Stimulated activated CD4-positive, alpha-beta T cell treated with anti-CD3 and anti-CD28 coated beads, Interleukin-15, amount 100 ng/mL, for 24 hours (primary cell): ENCODE measurements at places on chromosomes 1 and 21.

- DNase-seq = no peak
Measured at GRCh38 chr1:203776636-203777035, 11.7 kb downstream of the LAX1 start.

DNA sequence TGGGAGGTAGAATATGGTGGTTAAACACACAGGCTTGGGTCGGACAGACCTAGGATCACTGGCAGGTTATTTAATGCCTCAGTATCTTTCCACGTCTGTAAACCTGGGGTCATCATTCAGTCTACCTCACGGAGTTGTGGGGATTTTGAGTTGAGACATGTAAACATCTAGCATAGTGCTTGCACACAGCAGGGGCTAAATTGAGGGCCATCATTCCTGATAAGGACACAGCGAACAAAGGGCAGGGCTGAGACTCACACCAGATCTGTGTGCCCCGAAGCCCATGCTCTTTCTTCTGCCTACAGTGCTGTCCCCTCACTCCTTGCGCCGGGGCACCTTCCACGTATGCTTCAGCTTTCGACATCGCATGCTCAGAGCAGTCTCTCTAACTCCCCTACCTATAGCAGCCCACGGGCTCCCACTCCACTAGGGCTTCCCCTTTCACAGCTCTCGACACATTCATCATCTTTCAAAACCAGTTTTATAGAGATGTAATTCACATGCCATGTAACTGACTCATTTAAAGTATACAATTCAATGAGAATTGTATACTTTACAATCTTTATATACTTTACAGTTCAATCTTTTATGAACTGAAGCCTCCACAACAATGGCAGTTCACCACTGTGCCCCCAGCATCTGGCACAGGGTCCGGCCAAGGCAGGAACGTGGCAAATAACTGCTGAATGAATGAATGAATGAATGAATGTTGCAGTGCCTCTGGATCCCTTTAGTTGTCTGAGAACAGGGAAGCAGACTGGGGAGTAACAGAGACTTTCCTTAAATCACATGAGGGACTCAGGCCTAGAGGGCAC, 48.0 kb downstream of the GPR161 start:
- DNase-seq = no peak

GRCh38 chr1:31658721-31659120, 14.0 kb upstream of the PEF1 start:
- no peak for DNase-seq

GRCh38 chr1:197995408-197996258, 78.5 kb downstream of the LHX9 start:
- no peak for DNase-seq

DNA sequence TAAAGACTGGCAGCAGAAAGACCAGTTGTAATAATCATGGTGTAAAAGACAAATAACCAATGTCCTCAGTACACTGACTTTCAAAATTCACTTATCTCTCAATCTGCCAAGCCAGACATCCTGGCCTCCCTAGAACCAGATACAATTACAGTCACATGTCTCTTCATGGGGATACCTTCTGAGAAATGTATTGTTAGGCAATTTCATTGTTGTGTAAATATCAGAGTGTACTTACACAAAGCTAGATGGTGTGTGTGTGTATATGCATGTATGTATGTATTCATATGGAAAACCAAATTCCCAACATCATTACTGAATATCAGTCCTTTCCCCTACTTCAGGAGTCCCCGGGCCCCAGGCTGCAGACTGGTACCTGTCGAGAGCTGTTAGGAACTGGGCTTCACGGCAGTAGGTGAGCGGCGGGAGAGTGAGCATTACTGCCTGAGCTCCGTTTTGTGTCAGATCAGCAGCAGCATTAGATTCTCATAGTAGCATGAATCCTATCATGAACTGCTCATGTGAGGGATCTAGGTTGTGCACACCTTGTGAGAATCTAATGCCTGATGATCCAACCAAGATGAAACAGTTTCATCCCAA, 65.3 kb upstream of the ZNF326 start:
- DNase-seq = no peak

DNA sequence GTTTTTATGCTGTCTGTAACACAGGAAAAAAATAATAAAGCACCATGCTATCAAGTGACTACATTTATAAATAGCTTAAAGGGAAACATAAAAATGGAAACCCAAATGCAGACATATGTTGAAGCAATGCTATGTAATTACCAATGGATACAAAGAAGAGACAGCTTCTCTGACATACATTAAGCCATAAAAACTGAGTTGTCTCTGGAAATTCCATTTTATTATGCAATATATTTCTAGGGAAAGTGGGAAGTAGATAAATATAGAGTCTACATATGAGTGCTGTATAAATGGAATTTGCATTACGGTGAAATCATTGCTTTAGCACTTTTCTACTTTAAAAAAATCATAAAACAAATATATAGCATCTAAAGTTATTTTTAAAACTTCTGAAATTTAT, 135.2 kb upstream of the COL11A1 start:
- DNase-seq = no peak
